Skeletal muscle cell (primary cell): ENCODE measurements at places on chromosomes 5 and 9.

GRCh38 chr5:172007175-172008110, 1.0 kb upstream of the FBXW11 start:
- no peak for DNase-seq

DNA sequence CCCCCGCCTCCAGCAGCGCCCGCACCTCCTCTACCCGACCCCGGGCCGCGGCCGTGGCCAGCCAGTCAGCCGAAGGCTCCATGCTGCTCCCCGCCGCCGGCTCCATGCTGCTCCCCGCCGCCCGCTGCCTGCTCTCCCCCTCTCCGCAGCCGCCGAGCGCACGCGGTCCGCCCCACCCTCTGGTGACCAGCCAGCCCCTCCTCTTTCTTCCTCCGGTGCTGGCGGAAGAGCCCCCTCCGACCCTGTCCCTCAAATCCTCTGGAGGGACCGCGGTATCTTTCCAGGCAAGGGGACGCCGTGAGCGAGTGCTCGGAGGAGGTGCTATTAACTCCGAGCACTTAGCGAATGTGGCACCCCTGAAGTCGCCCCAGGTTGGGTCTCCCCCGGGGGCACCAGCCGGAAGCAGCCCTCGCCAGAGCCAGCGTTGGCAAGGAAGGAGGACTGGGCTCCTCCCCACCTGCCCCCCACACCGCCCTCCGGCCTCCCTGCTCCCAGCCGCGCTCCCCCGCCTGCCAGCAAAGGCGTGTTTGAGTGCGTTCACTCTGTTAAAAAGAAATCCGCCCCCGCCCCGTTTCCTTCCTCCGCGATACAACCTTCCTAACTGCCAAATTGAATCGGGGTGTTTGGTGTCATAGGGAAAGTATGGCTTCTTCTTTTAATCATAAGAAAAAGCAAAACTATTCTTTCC, 19.3 kb downstream of the CDKN2A start:
- DNase-seq = no peak

DNA sequence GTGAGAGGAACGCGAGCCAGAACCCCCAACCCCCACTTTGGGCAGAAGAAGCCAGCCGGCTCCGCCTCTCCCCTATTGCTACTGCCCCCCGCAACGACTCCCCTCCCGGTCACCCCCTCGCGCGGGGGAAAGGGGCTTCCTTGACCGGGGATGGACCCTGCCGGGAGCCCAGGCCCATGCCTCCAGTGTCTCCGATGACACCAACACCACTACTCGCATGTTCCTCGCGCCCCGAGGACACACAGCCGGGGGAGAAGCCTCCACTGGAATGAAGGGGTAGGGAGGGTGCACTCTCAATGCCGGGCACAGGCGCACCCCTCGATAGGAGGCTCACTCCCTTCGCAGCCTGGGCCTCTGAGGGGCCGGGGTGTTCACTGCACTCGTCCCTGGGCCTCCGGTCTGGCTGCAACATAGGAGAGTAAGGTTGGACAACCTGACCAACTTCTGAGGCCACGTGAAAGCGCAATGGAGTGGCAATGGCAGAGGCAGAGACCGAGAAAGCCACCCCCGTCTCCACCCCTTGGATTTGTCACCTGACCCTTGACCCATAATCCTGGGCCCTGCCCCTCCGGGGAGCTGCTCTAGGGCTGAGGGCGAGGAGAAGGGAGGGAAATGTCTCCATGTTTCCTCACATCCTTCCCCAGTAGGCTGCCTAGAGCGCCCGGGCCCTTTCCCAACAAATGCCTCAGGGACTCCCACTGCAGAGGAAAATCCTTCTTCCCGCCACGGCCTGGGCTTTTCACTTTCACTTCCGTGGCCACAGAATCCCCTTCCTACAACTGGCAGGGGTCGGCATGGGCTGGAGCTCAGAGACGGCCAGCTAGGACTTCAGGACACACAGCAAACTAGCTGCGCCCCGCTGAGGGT, 1.1 kb upstream of the CNTFR start:
- no peak for DNase-seq

- no peak for DNase-seq
Measured at GRCh38 chr9:128203707-128204551, 750 bp downstream of the DNM1 start.

- DNase-seq = no peak
Measured at GRCh38 chr9:36999728-37000333, 34.2 kb downstream of the PAX5 start.

- DNase-seq = no peak
Measured at GRCh38 chr9:2933165-2934095, 89.5 kb upstream of the PUM3 start.

- no peak for DNase-seq
Measured at GRCh38 chr5:139863361-139863760, 67.8 kb downstream of the PSD2 start.

DNA sequence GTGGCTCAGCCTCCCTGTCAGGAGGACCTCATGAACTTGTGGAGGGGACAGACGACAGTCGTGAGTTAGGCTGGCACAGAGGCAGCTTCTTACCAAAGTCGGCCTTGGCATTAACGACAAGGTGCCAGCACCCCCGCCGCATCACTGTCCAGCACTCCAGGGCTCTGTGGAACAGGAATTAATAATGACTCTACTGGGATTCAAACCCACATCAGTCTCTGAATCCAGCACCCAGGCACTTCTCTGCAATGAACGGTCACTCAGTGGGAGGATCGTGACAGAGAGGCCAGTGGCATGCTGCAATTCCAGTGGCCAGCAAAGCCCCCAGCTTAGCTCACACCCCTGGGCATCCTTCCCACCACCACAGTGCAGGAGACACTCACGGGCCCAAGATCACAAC, 263.3 kb upstream of the ADAMTS16 start:
- DNase-seq = no peak

DNA sequence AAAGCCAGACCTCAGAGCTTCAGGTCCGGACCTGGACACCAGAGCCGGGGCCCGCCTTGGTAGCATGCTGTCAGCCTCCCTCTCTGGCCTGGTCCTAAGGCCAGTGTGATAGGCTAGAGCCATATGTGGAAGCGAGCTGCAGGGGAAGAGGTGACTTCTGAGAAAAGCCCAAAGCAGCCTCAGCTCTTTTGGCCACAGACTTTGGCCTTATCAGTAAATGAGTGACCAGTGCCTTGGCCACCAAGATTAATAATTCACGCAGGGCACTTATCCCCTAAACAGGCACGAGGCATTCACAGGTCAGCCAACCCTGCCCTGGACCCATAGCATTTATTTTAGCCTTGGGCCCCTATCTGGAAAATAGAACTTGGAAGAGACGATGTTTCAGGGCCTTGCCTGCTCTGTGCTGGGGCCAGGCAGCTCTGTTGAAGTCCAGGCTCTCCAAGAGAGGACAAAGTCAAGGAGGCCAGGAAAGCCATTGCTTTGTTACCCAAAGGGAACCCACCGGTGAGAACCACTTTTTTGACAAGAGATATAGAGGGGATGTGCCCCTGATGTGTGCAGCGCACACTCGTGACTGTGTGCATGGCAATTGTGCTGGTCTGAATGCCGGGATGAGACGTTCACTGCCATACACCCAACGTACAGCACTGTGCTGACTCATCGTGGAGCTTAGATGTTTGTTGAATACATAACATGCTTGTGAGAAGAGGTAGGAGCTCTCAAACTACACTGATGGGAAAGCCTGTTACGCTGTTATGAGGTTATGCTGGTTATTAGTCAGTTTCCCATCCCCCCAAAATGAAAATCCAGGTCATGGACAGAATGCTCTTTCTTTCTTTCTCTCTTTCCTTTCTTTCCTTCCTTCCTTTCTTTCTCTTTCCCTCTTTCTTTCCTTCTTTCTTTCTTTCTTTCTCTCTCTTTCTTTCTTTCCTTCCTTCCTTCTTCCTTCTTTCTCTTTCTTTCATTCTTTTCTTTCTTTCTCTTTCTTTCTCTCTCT, 5.0 kb upstream of the SLC34A1 start:
- DNase-seq = peak; percentile 66

- DNase-seq = no peak
Measured at GRCh38 chr5:131270809-131271208, 7.0 kb downstream of the CDC42SE2 start.

DNA sequence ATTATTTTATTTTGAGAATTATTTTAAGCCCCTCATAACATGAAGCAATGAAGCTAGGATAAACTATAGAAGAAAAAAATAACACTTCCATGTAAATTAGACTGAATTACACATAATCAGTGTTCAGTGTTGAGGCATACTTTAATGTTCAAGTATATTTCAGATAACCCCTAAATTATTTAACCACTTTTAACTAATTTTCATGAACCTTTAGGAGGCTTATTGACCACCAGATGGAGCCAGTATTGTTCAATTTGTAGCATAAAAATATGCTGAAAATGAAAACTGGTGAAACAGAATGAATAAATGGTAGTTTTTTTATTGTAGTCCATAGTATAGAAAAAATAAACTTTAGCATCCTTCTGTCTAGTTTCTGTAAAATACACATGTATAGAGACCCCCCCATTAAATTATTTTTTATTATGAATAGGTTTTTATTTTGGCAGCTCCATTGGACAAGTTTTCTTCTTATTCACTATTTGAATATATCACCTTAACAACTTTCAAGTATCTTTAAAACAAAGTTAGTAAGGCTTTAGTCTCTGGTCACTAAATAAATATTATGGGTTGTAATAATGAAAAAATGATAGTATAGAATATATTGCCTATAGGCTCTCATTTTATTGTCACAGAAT, 190.1 kb downstream of the CWC27 start:
- peak; percentile 15 for DNase-seq

DNA sequence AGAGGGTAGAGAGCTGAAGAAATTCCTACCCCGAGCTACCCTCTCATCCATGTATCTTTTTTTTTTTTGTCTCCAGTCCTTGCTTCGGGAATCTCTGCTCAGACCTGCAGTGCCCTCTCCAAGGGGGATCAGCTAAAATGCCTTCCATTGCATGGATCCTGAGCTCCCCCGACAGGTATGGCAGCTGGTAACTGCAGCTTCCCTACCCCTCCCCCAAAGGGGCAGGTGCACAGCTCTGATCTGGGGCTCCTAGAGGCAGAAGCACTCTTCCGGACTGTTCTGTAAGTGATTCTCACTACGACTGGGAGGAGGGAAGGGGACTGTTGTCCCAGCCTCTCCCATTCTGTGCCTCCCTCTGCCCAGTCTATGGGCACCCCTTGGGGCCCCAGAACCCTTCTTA, 169.6 kb downstream of the MELK start:
- DNase-seq = no peak

DNA sequence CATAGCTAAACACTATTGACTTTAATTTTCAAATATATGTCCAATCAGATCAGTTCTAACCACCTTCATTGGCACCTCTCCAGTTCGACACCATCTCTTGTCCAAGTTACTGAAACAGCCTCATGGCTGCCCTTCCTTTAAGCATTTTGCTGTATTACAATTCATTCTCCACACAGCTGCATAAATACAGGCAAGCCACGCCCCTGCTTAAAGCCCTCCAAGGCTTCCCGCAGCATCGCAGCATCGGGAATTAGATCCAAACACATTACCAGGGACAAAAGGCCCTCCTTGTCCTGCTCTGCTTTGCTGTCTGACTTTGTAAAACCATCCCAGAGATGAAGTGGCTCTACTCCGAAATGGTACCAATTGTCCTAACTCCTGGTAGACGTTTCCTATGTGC, 75.1 kb upstream of the RAI14 start:
- no peak for DNase-seq

- DNase-seq = no peak
Measured at GRCh38 chr5:35485487-35485886, 132.2 kb upstream of the SPEF2 start.

DNA sequence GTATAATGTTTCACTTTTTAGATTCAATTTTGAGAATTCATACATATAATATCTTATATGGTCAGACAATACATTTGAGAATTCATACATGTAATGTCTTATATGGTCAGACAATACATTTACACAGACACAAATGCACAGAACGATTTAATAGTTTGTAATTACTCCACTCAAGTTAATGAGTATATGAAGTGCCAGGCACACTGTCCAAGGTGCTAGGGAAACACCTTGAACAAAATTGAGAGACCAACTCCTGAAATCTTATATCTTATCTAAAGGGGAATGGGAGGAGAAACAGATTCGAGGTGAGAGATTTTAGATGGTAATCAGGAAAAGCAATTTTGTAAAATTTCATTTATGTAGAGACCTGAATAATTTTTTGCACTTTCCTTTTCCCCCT, 994.7 kb downstream of the CDH12 start:
- DNase-seq = no peak

DNA sequence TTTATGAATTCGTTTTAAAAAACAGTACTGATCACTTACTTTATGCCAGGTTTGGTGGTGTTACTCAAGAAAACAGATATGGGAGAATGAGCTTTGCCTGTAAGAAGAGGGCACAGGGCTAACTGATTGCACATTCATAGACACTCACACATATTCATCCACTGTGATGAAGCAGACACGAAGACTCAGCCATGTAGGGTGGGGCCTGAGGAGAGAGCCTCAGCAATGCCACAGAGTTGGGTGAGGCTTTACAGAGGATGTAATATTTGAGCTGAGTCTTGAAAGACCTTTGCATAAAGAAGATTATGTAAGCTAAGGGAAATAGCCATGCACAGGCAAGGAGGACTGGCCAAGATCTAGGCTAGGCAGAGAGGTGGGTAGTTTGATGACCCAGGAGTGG, 472.8 kb downstream of the PSAT1 start:
- DNase-seq = no peak

DNA sequence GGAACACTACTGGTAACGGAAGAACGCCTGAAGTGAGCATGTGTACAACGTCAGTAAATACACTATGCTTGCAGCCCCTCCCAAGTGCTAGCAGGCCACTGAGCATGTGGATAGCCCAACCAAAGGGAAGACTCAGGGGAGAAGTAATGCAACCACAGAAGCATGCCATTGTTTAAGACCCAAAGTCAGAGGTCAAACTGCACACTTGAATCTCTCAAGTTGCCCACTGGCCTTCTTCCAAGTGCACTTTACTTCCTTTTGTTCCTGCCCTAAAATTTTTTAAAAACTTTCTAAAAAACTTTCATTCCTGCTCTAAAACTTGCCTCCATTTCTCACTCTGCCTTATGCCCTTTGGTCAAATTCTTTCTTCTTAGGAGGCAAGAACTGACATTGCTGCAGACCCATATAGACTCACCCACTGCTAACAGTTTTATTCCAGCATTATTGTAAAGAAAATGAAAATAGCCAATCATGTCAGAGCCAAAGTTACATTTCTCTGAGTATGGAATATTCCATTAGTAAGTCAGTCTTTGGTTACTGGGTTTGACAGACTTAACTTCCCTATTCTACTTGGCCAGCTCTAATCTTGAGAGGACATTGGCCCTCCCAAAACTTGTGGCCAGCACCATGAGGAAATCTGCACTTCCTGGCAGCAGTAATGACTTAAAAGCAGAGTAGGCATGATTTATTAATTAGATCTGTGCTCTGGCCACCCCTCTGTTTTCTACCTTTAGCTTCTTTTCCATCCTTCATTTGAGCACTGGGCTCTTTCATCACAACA, 76.9 kb downstream of the TSSK1B start:
- no peak for DNase-seq

DNA sequence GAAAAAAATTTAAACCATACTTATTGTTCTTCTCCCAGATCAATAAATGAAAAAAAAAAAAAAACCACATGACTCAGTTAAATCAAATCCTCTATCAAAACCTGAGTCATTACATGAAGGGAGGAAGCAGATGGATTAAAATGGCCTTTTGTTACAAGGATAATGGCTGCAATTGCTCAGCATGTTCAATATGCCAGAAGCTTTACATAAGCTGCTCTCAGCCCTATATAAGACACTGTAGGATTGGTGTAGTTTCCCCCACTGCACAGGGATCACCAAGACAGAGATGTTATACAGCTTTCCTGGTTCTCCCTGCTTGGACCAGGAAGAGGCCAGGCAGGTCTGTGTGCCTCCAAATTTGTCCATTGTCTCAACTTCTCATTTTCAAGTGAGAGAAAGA, 101.6 kb upstream of the MAP1B start:
- DNase-seq = no peak

- no peak for DNase-seq
Measured at GRCh38 chr9:33106372-33106771, 29.9 kb upstream of the SMU1 start.
